ENCODE measurements at places on chromosomes 7 and 10.

DNA sequence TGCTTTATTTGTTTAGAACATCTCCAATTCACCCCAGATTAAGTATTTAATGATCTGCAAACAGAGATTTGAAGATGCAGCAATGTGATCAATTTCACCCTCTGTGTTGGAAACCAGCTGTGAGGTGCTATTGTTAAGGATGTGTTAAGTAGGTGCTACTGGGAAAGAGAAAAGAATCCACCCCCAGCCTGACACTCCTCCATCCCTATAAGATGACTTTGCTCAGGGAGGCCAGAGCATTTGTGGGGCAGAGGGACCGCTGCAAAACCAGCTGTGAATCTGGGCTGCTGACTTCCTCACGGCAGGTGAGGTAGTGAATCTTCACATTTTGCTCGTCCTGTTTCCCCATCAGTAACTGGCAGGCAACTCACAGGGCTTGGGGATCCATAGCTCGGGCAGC, 297.5 kb downstream of the GFRA1 start:
- no peak for DNase-seq

GRCh38 chr10:649445-649797, 40.0 kb downstream of the DIP2C start:
- DNase-seq: no peak

- DNase-seq: peak; percentile 53
Measured at GRCh38 chr10:133335246-133336117, 1.2 kb downstream of the CALY start.

DNA sequence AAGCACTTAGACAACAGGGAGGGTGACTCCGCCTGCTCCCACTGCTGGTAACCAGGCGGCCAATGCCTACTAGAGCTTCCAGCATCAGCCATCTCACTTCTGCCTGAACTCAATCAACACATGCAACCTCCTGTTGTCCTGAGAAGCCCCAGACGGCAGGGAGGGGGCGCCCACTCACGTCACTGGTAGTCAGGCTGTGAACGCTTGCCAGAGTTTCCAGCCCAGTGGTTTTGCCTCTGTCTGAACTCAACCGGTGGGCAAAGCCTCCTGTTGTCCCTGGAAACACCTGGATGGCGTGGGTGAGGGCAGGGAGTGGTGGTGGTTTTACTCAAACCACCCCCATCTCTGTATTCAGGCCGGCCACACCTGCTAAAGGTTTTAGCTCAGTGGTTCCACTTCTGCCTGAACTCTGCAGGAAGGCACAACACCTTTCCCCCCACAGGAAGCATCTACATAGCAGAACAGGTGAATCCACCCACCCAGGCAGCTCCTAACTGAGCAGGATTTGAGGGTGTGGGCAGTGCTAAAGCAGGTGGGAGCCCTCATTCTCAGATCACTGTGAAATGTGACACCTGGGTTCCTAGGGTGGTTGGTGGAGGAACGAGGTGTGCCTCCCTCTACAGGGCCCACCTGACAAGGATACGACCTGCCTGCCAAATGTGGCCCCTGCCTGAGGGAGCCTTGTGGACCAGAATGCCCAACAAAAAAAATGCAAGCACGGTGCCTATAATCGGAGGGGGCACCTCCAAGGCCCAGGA, 563.0 kb upstream of the SEMA3D start:
- no peak for DNase-seq

DNA sequence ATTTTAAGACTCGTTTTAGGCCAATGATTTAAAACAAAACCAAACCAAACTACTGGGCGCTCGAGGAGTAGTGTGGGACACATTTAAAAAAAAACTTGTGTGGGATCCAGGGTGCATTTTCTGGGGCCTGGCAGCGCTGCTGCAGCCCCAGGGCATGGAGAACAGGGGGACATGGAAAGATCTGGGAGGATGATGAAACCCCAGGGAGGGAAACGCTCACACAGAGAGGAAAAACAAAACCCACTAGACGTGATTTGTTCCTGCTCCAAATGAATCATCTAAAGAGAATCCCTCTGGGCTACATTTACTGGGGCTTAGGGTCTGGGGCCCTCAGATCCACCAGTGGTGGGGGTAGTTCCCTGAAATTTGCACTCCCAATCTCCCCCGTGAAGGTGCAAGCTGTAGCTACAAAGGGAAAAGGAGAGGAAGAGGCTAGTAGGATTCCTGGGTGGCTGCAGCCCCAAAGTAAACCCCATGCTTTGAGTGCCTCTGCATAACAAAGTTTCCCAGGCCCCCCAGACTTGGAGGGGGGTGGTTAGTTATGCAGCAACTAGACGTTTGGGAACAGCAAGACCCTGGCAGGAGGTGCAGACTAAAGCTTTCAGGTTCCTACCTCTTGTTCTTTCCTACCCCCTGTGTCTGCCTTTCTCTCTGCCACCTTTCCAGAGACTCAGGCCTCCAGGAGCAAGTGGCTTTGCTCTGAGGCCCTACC, 14.5 kb upstream of the HOXA13 start:
- DNase-seq: no peak

- DNase-seq: no peak
Measured at GRCh38 chr10:70490142-70490541, 11.6 kb downstream of the PALD1 start.
